ENCODE measurements at places on chromosomes 3 and 15.

- DNase-seq, result no peak
Measured at GRCh38 chr15:74517096-74517495, 23.9 kb upstream of the ARID3B start.

- no peak for DNase-seq
Measured at GRCh38 chr3:8561370-8561769, 59.7 kb downstream of the LMCD1 start.

GRCh38 chr15:78778422-78778821 is 32.8 kb downstream of the ADAMTS7 start:
- DNase-seq, result no peak

GRCh38 chr3:142298626-142299025 is 73.2 kb upstream of the GK5 start:
- no peak for DNase-seq

GRCh38 chr3:69248436-69248835 is 126.0 kb upstream of the LMOD3 start:
- DNase-seq, result no peak

- DNase-seq, result no peak
Measured at GRCh38 chr3:150020527-150020926, 49.8 kb upstream of the PFN2 start.

DNA sequence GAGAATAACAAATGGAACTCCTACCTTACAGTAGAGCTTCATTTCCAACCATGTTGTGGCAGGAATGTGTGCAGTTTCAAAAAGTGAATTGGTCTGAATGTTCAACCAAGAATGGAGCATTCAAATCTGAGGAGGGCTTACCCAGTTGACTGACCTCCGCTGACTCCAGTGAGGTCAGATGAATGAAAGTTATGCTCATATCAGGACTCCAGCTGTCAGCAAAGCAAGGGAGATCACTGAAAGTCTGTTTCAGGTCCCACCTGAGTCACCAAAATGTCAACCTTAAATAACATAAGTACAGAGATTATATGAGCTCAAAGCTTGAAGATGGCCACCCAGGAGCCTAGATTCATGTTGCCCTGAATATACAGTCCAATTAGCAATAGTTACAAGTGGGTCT is 473.5 kb downstream of the RBMS3 start:
- no peak for DNase-seq

All from GM12891 (cell line).